ENCODE measurements at places on chromosomes 1 and 21.

DNA sequence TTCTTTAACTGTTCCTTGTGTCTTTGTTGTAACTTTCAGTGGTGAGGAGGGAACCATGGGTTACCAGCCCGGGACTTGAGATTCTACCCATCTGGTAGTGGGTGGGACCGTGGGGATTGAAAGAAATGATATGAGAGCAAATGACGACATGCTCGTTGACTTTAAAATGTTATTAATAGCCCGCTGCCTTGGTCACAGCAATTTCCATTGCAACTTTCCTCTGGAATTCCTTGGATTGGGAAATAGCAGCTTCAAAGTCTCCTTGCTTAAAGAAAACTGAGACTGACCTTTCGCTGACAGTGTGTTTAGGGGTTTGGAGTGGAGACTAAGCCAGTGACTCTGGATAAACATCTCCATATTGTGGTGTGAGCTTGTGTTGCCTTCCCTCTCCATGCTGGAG lies 44.2 kb upstream of the MARK1 start:
- no peak for DNase-seq

DNA sequence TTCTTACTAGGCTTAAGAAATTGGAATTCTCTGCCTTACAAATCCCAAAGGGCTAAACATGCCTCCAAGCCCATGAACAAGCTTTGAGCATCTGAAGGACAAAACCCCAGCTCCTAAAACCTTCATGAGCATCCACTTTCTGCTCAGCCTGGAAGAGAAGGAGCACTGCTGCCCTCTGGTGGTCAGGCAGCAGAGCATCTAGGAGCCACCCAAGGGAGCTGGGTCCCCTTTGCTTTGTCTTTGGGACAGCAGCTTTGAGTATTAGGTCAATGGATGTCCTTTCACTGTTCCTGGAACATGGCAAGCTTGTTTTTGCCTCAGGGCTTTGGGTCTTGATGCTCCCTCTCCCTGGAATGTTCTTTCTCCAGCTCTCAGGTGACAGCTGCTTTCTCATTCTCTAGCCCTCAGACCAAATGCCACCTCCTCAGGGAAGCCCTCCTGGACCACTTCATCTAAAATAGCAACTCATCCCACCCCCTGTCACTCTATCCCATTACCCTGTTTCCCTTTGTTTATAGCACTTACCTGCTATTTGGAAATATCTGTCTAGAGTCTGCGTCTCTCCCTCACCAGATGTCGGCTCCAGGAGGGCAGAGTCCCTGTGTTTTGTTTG lies 25.7 kb downstream of the RAB7B start:
- DNase-seq, result peak; percentile 87

DNA sequence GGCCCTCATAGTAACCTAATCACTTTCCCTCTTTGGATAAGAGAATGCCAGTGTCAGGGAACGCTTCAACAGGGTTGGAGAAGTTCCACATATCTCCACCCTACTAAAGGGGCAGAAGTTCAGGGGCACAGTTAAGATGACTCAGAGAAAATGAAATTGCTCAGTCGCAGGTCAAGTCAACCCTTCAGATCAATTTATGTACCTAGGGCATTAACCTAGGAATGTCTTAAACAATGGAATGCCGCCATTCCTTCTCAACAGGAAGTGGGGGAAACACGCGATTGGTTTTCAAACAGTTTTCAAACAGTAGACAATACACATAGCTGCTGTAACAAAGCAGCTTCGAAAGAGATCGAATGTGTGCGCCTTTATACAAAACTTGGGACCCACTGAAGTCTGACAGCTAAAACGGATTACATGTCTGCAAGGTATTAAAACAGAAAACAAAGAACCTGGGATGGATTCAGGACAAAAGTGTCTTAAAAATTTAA lies 897 bp downstream of the SLC25A24 start:
- no peak for DNase-seq

DNA sequence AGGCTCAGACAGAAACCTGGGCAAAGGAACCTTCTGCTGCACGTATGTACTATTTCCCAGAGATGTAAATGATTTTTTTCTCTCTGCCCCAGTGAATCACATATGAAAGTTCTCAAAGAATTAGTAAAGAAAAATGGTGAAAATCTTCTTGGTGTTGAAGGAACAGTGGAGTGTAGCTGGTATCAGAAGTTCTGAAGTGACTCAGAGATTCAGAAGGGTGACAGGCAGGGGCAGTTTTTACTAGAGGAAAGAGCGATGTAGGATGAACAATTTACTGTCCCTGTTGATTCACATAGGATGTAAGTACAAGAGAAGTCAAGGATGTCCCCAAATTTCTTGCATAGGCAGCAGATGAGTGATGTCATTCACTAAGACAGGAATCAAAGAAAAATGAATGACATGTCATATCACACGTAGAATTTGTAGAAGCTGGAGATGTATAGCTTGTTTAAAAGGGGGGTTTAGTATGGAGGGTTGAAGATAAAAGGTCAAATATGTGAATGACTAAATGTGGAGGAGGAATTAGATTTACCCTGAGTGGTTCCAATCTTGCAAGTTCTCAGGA lies 26.4 kb downstream of the WLS start:
- no peak for DNase-seq

- DNase-seq, result no peak
These were observed 501.3 kb downstream of the NUF2 start for GRCh38 chr1:163823017-163823416.

DNA sequence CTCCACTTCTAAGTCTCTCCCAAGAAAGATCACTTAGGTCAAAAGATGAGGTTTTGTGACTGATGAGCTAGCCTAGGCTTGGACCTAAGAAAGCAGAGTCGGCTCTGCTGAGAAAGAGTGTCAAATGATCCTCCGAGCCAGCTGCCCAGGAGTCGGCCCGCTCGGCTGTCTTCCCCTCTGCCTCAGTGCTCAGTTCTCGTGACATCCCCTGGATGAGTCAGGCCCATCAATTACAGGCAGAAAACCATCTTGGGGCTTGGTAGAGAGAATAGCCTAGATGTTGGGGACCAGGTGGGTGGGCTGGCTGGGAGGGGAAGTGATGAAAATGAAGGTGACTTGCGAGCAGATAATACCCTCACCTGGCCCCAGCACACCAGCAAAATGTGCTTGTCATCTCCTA lies 60.5 kb downstream of the SLC66A1 start:
- no peak for DNase-seq

DNA sequence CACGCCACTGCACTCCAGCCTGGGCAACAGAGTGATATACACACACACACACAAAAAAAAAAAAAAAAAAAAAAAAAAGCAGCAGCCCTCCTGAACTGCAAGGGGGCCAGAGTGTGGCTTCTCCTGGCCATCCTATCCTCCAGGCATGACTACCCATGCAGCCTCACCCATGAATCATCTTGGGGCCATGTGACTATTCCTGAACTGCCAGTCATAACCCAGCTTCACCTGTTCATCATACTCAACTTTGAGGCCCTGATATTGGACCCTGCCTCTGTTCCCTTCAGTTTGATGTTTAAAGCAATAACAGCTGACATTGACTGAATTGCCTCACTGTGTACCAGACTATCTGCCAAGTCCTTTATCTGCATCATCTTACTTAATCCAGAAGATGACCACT lies 2.8 kb upstream of the HPCAL4 start:
- DNase-seq, result no peak

DNA sequence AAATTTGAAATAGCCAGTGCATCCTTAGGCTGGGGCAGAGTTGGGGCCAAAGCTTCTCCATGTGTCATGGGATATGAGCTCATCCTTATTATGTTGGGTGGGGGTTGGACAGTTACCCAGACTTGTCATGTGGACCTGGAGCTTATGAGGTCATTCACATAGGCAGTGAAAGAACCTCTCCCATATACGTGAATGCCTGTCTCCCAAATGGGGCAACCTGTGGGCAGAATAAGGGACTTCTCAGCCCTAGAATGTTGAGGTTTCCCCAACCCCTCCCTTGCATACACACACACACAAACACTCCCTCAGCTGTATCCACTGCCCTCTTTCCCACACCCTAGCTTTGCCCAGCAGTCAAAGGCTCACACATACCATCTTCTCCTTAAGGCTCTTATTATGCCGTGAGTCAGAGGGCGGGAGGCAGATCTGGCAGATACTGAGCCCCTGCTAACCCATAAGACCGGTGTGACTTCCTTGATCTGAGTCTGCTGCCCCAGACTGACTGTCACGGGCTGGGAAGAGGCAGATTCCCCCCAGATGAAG lies 2.3 kb upstream of the IVL start:
- DNase-seq, result no peak

DNA sequence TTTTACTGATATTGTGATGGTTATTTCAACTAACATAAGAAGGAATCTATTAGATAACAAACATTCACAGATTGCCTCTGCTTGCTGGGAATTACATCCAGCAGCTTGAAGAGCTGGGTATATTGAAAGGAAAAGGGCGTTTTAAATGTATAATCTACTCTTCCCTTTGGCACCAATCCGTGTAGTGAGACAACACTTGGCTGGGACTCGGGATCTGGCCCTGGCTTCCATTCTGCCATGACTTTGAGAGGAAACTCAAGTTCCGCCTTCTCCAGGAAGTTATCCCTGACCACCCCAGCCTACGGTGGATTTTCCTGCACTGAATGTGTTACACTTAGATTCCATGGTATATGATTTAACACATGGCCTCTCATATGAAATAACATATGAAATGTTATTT lies 86.9 kb upstream of the UBE2U start:
- DNase-seq, result no peak

GRCh38 chr1:227741166-227741870 lies 6.1 kb downstream of the SNAP47 start:
- DNase-seq, result no peak

DNA sequence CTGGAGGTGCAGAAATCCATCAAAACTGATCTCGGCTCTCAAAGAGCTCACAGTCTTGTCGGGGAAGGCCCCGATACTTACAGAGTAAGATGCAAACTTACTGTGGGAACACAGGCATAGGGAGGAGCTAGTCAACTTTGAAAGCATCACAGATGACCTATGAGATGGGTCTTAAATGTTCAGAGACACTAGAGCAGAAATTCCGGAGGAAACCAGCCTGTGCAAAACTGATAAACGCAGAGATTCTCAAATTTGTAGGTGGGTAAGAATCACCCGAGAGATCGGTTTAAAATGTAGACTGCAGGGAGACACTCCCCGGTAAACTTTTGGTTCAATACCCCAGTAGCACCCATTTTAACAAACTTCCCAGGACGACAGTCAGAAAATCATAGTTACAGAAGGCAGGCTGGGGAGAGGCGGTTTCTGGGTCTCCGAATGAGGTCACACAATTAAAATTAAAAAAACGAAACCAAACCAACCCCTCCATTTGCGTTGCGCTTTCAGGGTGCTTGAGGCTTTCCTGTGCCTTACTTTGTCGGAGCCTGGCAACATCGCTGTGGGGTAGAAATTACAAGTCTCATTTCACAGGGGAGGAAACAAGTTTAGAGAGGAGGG lies 755 bp upstream of the THRAP3 start:
- DNase-seq, result peak; percentile 35

GRCh38 chr1:178487070-178487615 lies 9.6 kb downstream of the CLEC20A start:
- DNase-seq, result no peak

DNA sequence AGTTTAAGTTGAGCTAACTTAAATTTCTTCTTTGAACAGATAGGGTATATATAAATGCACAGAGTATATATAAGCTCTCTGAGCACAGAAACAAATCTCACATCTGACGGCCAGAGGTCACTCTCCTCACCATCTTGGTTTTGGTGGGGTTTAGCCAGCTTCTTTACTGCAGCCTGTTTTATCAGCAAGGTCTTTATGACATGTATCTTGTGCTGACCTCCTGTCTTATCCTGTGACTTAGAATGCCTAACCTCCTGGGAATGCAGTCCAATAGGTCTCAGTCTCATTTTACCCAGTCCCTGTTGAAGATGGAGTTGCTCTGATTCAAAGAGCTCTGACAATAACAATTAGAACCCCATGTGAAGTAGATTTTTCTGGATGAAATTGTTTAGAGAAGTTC lies 1.6 kb upstream of the MOV10 start:
- DNase-seq, result no peak

- DNase-seq, result peak; percentile 21
These were observed 37.6 kb downstream of the RUNX3 start for GRCh38 chr1:24892188-24893153.

DNA sequence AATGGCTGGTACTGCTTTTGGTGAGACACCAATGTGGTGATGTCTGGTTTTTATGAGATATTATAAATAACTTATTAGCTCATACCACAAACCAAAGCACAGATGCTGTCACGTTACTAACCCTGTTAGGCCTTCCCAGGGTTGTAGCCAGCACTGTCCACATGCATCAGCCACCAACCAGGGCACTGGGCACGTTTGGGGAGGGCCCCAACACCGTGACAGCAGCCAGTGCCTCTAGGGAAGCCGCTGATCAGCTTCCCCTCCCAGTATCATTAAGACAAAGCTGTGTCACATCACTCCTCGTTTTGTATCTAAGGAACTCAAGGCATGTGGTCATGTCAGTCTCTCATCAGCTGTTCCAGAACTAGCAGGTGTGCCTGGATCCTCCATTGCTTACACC lies 13.9 kb downstream of the URB1 start:
- DNase-seq, result no peak

DNA sequence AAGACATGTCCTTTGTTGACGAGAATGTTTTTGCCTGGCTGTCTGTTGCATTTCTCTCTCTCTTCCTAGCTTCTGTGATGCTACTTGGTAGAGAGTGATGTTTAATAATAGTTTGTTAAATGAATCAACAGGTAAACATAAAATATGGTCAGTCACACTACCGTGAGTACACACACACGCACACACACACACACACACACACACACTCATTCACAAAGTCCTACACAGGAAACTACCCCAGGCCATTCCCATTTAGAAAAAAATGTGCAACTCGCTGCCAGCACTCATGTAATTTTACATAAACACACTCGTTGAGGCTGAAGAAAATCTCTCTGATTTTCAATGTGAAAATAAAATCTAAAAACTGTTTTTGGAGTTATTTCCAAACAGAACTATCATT lies 38.7 kb downstream of the RUNX1 start:
- DNase-seq, result peak; percentile 18

DNA sequence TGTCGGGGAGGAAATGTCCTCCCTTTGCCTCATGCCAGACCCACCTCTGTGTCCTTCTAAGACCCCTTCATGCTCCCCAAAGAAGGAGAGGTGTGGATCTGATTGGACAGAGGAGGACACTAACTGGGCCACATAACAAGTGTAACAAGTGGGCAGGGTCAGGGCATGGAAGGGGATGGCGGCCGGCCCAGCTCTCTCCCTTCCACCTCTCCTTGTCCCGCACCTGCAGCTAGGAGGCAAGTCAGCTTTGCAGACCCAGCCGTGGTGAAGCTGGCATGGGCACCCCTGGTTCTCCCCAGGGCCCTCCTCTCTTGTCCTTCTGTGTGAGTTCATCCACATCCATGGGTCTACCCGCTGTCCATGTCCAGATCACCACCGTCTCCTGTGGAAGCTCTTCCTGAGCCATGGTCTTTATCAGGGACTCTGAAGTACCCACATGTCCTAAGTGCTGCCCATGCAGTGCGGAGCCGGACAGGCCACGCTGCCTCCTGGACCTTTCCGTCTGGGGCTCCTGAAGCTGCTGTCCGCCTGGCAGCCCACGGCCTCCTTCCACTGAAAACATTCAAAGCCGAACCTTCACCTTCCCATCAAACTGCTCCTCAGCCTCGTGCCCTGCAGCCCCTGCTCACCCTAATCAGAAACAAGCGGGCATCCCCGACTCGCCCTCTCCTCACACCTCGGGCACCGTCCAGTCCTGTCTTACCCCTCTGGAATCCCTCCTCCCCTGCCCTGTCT lies 460.5 kb downstream of the PTPRU start:
- no peak for DNase-seq

- DNase-seq, result no peak
These were observed 111.5 kb upstream of the APP start for GRCh38 chr21:26282058-26282457.

Measured in stimulated activated CD8-positive, alpha-beta memory T cell treated with anti-CD3 and anti-CD28 coated beads, Interleukin-4, amount 100 ng/mL, for 48 hours (primary cell).